ENCODE measurements at places on chromosomes 2 and 18. TPM values are rescaled to one million over a fixed set of nuclear protein-coding genes. Genes with fewer than 3 reads are reported as not detected.
A peak's percentile ranks its signal among the peaks of the same experiment; 100 is the strongest.

SRD5A2 gene
- total RNA-seq: not detected

GRCh38 chr18:59143441-59143840 lies 3.8 kb downstream of the SEC11C start:
- DNase-seq: no peak

AGXT gene
- not detected for total RNA-seq

GRCh38 chr2:10876963-10877362 lies 34.8 kb upstream of the KCNF1 start:
- DNase-seq: no peak

- no peak for DNase-seq
Measured at GRCh38 chr2:24459224-24460161, 31.6 kb upstream of the NCOA1 start.

- no peak for DNase-seq
Measured at GRCh38 chr2:16021611-16022363, 81.4 kb downstream of the MYCN start.

DQX1 gene
- total RNA-seq: not detected

- peak; percentile 34 for DNase-seq
Measured at GRCh38 chr2:189142893-189143759, 36.4 kb downstream of the COL5A2 start.

DNA sequence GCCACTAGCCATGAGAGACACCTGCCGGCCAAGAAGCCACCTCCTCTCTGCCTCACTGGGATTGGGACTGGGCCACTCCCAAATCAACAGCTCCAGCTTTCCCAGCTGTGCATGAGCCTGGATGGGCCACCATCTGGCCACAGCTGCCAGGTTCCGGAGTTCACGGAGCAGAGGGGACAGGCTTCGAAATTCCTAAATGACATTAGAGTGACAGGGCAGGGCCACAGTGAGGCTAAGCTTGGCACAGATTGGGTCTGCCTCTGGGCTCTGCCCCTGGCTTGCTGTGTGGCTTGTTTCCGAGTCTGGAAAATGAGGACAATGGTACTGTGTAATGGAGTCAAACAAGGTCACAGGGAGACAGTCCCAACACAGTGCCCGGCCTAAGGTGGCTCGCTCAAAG lies 6.5 kb downstream of the DIPK1C start:
- DNase-seq: no peak

DNA sequence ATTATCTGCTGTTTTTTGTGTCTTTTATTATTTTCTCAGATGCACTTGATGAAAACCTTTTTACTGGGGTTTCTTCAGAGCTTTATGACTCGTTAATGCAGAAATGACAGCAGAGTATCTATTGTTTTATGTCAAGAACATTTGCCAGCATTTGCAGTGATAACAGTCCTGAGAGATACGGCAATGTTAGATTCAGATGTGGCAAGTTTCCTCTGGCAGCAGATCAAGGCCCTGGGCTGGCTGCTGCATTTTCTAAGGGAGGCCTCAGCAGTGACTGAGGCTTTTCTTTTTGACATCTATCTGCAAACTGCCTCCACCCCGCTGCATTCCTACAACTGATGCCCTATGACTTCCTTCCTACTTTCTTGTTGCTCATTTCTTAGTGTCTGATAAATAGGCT lies 40.2 kb downstream of the EFEMP1 start:
- DNase-seq: no peak

- DNase-seq: no peak
Measured at GRCh38 chr2:238067939-238068338, 7.1 kb downstream of the SCLY start.

CFAP65 gene
- total RNA-seq: not detected

DNA sequence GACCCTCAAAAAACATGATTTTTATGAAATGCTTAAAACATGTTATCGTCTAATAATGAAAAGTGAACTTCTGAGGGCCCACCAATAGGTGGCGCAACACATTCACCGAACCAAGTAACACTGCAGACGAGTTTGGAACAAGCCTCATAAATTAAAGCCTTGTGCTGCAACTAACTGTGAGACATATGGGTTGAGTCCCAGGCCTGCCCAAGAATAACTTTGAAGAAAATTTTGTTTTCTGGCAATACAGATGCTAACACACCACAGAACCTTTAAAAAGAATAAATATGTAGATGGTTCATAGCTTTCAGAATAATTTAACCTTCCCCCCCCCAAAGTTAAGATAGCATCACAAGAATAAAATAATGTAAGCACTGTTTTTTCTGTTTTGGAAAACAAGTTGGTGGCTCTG lies 285.9 kb downstream of the RNF144A start:
- no peak for DNase-seq

GRCh38 chr2:96100893-96101304 lies 15.5 kb downstream of the ADRA2B start:
- no peak for DNase-seq

ELP2 gene
- total RNA-seq: 58.1 TPM

IL36B gene
- total RNA-seq: not detected

All from glomerular endothelial cell (primary cell).